CD4-positive, alpha-beta memory T cell (primary cell): ENCODE measurements at places on chromosomes 7 and 10. TPM values are rescaled to one million over a fixed set of nuclear protein-coding genes. Genes with fewer than 3 reads are reported as not detected.

STEAP4 gene
- not detected for total RNA-seq

METTL27 gene
- total RNA-seq = 6.1 TPM

PWWP2B gene
- total RNA-seq = 9.4 TPM

MMS19 gene
- total RNA-seq = 109 TPM

CISD1 gene
- total RNA-seq = 15.8 TPM

C10orf90 gene
- total RNA-seq = not detected

SPDYE11 gene
- not detected for total RNA-seq

AKR1D1 gene
- not detected for total RNA-seq

DNA sequence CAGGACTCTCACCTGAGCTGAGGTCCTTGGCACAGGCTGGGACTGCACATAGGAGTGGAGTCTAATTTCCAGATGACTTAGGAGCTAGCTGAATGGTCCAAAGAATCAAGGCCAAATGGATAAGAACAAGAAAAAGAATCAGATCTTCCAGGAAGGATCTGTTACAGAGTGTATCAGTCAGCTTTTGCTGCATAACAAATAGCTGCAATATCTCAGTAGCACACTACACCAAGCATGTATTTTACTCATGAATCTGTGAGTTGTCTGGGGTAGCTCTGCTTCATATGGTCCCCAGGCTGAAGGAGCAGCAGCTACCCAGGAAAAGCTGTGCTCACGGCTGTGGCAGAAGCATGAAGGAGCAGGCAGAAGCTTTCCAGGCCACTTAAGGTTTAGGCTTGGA lies 60.6 kb upstream of the LOXL4 start:
- H3K27me3 ChIP-seq = no peaks in the 10 kb centered on the region
- no peak for DNase-seq
- no peak overlapping the region for H3K27ac ChIP-seq
- H3K36me3 ChIP-seq = no peaks in the 10 kb centered on the region
- no peaks in the 10 kb centered on the region for H3K4me1 ChIP-seq

- no peaks in the 10 kb centered on the region for H3K4me1 ChIP-seq
- no peak overlapping the region for H3K4me3 ChIP-seq
- no peak for DNase-seq
- no peaks in the 10 kb centered on the region for H3K27me3 ChIP-seq
- no peaks in the 10 kb centered on the region for H3K36me3 ChIP-seq
These were observed 443.2 kb upstream of the AKR1E2 start for GRCh38 chr10:4382811-4383210.

- DNase-seq = no peak
- no peaks in the 10 kb centered on the region for H3K27me3 ChIP-seq
- H3K4me1 ChIP-seq = peaks cover under 1% of the 10 kb centered on the region
- H3K36me3 ChIP-seq = no peaks in the 10 kb centered on the region
These were observed 67.6 kb downstream of the CUBN start for GRCh38 chr10:17062009-17062408.

GRCh38 chr10:126475074-126475691 lies 86.9 kb upstream of the ADAM12 start:
- H3K4me3 ChIP-seq = no peak overlapping the region
- H3K36me3 ChIP-seq = no peaks in the 10 kb centered on the region
- no peaks in the 10 kb centered on the region for H3K27me3 ChIP-seq
- H3K4me1 ChIP-seq = peaks cover 10% of the 10 kb centered on the region

DNA sequence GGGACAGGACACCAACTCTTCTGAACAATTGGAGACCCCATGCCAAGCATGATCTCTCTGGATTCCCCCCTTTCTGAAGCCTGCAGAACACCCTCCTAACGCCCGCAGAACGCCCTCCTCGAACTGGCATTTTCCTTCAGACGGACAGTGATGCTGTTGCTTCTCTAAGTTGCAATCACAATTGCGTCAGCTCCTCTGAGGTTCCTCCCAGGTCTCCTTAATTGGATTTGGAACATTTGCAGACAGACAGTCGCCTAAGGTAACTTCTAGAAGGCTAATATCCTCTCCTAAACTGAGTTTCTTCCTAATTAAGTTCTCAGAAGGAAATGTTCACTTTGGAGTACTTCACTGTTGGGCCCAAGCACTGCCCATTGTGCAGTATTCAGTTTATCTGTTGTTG lies 20.5 kb upstream of the SERPINE1 start:
- H3K27ac ChIP-seq = no peak overlapping the region
- no peaks in the 10 kb centered on the region for H3K36me3 ChIP-seq
- no peak overlapping the region for H3K4me3 ChIP-seq
- no peak for DNase-seq
- H3K4me1 ChIP-seq = no peaks in the 10 kb centered on the region
- H3K27me3 ChIP-seq = no peaks in the 10 kb centered on the region

- H3K27ac ChIP-seq = no peak overlapping the region
- no peak for DNase-seq
- no peaks in the 10 kb centered on the region for H3K36me3 ChIP-seq
- no peaks in the 10 kb centered on the region for H3K27me3 ChIP-seq
- H3K4me3 ChIP-seq = no peak overlapping the region
- no peaks in the 10 kb centered on the region for H3K4me1 ChIP-seq
These were observed 31.7 kb upstream of the FIGNL1 start for GRCh38 chr7:50481867-50482266.

DNA sequence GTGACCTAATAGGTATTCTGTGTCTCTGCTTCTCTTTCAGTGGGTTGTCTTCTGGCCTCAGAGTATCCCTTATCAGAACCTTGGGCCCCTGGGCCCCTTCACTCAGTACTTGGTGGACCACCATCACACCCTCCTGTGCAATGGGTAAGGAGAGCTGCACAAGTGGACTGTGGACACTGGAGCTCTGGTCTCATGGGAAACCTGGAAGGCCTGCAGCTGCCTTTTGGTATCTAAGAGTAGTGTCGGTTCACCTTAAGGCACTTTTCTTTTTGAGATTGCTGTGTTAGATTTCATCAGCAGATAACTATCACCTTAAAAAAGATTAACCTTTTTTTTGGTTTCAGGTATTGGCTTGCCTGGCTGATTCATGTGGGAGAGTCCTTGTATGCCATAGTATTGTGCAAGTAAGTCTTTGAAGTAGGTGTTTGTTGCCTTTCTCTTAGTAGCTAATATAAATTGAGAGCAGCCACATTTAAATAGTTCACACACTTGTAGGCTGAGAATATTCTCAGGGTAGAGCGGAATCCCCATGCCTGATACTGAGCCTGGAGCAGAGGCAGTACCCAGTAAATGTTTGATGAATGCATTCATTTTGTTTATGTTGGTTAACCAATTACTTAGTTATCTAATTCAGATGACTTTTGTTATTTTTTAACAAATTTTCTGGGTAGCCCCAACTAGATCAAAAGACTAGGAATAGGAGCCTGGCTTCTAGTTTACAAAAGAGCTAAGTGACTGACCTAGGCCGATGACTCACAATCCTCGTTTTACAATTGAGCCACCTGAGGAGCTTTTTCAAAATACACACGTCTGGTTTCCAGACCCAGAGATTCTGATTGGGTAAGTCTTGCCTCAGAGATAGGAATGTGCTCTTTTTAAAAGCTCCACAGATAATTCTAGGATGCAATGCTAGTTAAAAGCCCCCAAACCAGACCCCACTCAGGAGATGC lies 3.6 kb downstream of the TMEM254 start:
- H3K27me3 ChIP-seq = no peaks in the 10 kb centered on the region
- H3K4me3 ChIP-seq = no peak overlapping the region
- no peak for DNase-seq
- H3K4me1 ChIP-seq = peaks cover 21% of the 10 kb centered on the region
- no peak overlapping the region for H3K27ac ChIP-seq

GRCh38 chr7:131027287-131027773 lies 293.3 kb upstream of the KLF14 start:
- no peaks in the 10 kb centered on the region for H3K27me3 ChIP-seq
- DNase-seq = peak; percentile 39
- no peaks in the 10 kb centered on the region for H3K36me3 ChIP-seq
- H3K27ac ChIP-seq = peak overlapping the region; percentile 31

- H3K36me3 ChIP-seq = no peaks in the 10 kb centered on the region
- no peak overlapping the region for H3K27ac ChIP-seq
- no peaks in the 10 kb centered on the region for H3K4me1 ChIP-seq
- H3K4me3 ChIP-seq = no peak overlapping the region
These were observed 6.4 kb upstream of the CYP3A4 start for GRCh38 chr7:99790407-99790806.

GRCh38 chr10:81179805-81180452 lies 642.2 kb downstream of the SH2D4B start:
- no peaks in the 10 kb centered on the region for H3K36me3 ChIP-seq
- H3K27me3 ChIP-seq = no peaks in the 10 kb centered on the region
- no peaks in the 10 kb centered on the region for H3K4me1 ChIP-seq
- H3K27ac ChIP-seq = no peak overlapping the region
- no peak for DNase-seq

DNA sequence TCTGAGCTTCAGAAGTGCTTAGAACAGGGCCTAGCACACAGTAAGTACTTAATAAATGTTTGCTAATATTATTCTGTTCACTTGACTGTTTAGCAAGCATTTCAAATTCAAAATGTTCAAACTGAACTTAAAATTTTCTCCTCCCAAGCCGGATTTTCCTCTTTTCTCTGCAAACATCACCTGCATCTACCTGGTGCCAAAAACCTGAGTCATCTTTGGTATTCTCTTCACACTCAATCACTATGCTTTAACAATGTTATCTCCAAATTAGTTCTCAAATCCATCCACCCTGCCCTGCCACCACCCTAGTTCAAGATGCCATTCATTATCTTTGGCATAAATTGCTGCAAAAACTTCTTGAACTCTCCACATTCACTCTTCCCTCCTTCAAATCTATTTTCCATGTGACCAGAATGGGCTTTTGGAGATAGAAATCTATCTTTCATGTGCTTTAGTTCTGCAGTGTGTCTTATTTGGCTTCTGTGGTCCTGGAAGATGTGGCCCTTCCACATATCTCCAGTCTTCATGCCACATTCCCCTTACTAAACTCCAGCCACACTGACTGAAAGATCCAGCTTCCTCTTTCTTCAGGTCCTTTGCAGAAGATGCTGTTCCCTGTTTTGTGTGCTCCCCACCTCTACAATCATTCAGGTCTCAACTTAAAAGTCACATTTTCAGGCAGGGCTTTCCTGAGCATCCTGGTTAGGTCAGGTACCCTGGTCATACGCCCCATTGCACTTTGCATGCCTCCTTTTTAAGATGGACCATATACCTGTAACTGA lies 2.0 kb downstream of the GGCT start:
- H3K4me1 ChIP-seq = peaks cover 26% of the 10 kb centered on the region
- no peaks in the 10 kb centered on the region for H3K27me3 ChIP-seq
- no peak overlapping the region for H3K4me3 ChIP-seq
- H3K36me3 ChIP-seq = no peaks in the 10 kb centered on the region
- no peak for DNase-seq

- no peaks in the 10 kb centered on the region for H3K36me3 ChIP-seq
- no peak overlapping the region for H3K27ac ChIP-seq
- no peaks in the 10 kb centered on the region for H3K4me1 ChIP-seq
- DNase-seq = no peak
These were observed 759.4 kb downstream of the CNTNAP2 start for GRCh38 chr7:146875981-146876380.

DNA sequence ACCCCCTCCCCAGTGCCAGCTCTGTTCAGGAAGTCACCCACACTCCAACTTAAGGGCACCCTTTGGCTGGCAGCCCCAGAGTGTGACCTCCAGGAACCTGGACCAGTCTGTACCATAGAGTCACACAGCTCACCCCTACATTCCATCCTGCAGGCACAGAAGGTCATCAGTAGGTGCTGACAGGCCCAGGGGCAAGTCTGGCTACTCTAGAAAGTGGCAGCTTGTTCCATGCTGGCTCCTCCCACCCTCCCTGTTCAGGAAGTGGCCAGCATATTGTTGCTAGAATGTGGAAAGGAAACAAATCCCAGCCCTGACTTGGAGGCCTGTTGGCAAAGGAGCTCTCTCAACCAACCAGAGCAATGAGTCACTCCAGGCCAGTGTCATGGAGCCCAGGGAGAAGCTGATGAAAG lies 3.2 kb upstream of the NCOA4 start:
- H3K27ac ChIP-seq = no peak overlapping the region
- no peak overlapping the region for H3K4me3 ChIP-seq
- no peaks in the 10 kb centered on the region for H3K36me3 ChIP-seq
- no peaks in the 10 kb centered on the region for H3K27me3 ChIP-seq
- H3K4me1 ChIP-seq = peaks cover 17% of the 10 kb centered on the region

GRCh38 chr10:77974396-77975074 lies 48.0 kb upstream of the DLG5 start:
- no peaks in the 10 kb centered on the region for H3K27me3 ChIP-seq
- peaks cover 9% of the 10 kb centered on the region for H3K4me1 ChIP-seq
- H3K36me3 ChIP-seq = peaks cover 17% of the 10 kb centered on the region
- H3K4me3 ChIP-seq = no peak overlapping the region
- H3K27ac ChIP-seq = no peak overlapping the region
- no peak for DNase-seq

- H3K4me3 ChIP-seq = no peak overlapping the region
- no peak overlapping the region for H3K27ac ChIP-seq
- H3K4me1 ChIP-seq = peaks cover 26% of the 10 kb centered on the region
- no peaks in the 10 kb centered on the region for H3K27me3 ChIP-seq
These were observed 11.3 kb downstream of the KAT6B start for GRCh38 chr10:74837743-74838142.

DNA sequence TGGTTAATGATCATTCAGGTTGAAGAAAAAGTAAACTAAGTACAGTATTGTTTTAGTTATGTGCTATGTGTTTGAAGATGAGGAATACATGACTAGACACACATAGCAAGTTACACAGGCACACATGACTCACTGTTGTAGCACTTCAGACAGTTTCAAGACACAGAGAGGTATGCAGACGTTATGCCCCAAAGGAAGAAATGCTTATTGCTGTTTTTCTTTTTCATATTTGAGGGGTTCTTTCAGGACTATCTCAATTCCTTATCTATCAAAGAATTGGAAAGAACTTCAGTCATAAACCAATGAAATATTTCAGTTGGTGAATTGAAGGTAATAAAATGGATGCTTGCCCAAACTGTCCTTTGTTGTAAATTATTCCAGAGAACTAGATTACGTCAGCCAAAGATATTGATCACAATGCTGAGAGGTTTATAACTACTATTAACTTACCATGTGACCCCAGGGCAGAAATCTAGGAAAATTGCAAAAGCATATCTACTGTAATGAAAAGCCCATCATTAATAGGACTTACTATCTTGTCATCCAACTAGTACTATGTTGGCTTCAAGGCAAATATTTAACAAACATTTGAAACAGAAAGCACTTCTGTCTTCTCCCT lies 61.2 kb upstream of the CAPZA2 start:
- no peak overlapping the region for H3K27ac ChIP-seq
- no peaks in the 10 kb centered on the region for H3K27me3 ChIP-seq
- no peak overlapping the region for H3K4me3 ChIP-seq
- no peak for DNase-seq
